ENCODE measurements at places on chromosomes 11 and 22. TPM values are rescaled to one million over a fixed set of nuclear protein-coding genes. Genes with fewer than 3 reads are reported as not detected.
A peak's percentile ranks its signal among the peaks of the same experiment; 100 is the strongest.

Gene CARNS1
- 1.8 TPM for total RNA-seq

Gene C11orf68
- 42.4 TPM for total RNA-seq

Gene FGF19
- 0.23 TPM for total RNA-seq

DNA sequence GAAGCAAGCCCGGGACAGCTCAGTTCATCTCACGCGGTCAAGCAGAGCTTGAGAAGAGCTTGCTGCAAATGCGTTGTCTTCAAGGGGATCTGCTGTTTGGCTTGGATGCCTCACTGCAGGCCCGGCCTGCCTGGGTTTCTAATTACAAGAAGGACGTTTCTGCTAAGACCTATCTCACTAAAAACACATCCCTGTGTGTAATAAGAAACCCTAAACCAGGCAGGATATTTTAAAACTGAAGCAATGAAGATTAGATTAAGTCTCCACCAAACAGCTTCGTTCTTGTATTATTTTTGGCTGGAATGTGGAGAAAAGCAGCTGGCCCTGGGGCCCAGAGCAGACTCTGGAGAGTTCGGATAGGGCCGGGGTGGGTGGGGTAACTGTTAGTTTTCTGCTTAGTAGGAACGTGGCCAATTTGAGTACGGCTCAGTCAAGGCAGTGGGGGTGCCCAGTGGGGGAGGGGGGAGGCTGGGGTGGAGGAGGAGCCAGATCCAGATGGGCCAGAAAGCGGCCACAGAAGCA lies 6.0 kb downstream of the PKNOX2 start:
- peak; percentile 14 for DNase-seq

- no peak for DNase-seq
Measured at GRCh38 chr22:17982572-17983141, 41.7 kb downstream of the MICAL3 start.

DNA sequence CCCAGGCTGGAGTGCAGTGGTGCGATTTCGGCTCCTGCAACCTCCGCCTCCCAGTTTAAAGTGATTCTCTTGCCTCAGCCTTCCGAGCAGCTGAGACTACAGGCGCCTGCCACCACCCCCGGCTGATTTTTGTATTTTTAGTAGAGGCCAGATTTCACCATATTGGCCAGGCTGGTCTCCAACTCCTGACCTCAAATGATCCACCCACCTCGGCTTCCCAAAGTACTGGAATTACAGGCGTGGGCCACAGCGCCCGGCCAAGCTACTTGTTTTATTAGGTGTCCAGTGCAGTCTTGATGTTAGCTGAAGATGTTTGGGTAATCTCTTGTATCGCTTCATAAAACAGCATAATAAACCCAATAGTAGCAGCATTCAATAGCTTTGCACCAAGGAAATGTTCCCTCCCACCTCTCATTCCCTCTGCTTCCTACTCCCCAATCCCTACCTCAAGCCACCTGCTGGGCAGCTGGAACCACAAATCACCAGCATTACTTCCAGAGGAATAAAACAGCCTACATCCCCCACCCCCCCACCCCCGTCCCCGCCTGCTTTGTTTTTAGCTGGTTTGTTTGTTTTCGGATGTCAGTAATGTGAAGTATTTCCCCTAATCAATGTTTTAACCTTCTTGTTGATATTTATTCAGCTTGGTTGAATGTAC lies 11.0 kb upstream of the GRIK4 start:
- DNase-seq, result peak; percentile 23

GRCh38 chr11:65903068-65903481 lies 2.9 kb upstream of the FOSL1 start:
- DNase-seq, result no peak
